ENCODE measurements at places on chromosomes 1 and 21.

DNA sequence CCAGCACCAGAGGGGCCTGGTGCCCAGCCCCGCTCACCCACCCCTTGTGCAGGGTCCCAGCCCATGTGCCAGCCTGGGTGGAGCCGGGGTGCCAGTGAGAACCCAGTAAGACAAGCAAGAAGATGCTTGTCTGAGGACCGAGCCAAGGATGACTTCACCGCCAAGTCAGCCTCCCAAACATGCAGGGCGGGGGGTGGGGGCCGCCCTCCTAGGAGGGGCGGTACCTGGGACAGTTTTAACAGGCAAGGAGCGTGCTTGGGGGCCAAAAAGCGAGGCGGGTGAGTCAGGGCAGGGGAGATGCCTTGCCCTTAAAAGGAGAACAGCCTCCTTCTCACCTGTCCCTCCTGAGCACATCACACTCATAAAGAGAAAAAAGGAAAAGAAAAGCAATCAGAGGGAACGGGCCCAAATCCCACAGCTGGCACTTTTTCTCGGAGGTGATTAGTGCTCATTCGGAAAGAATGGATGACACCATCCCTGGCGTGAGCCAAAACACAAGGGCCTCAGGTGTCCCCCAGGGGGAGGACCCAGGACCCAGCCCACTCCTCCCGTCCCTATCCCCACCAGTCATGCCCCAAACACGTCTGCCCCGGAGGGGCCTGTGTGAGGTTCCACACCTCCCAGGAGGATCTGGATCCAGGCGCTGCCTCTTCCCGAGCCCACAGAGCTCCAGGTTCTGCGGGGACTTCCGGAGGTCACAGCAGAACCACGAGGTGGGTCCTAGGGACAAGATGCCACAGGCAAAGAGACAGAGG lies 77.6 kb upstream of the IFFO2 start:
- DNase-seq: no peak

GRCh38 chr21:24658026-24658425 lies 949.3 kb downstream of the MRPL39 start:
- no peak for DNase-seq

GRCh38 chr1:77406661-77407060 lies 124.8 kb downstream of the AK5 start:
- DNase-seq: no peak

DNA sequence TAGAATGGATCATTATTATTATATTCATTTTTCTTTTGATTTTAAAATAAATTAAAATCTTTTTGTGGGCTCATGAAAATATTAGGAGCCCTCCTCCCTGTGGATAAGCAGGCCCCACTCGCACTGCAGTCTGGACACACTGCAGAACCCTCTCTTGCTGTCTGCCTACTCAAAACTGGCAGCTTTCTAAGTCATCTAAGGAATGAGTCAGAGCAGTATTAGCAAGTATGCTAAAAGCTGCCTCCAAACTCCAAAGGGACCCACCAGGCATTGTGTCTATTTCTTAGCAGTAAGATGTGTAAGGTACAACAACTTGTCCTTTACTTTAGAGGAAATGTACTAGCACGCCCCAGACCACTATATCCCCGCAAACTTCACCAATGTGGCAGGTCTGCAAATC lies 108.8 kb downstream of the SYF2 start:
- DNase-seq: peak; percentile 16

- no peak for DNase-seq
These were observed 13.6 kb upstream of the LAMTOR5 start for GRCh38 chr1:110420874-110421793.

- DNase-seq: peak; percentile 21
These were observed 16.0 kb downstream of the YARS1 start for GRCh38 chr1:32801096-32801715.

DNA sequence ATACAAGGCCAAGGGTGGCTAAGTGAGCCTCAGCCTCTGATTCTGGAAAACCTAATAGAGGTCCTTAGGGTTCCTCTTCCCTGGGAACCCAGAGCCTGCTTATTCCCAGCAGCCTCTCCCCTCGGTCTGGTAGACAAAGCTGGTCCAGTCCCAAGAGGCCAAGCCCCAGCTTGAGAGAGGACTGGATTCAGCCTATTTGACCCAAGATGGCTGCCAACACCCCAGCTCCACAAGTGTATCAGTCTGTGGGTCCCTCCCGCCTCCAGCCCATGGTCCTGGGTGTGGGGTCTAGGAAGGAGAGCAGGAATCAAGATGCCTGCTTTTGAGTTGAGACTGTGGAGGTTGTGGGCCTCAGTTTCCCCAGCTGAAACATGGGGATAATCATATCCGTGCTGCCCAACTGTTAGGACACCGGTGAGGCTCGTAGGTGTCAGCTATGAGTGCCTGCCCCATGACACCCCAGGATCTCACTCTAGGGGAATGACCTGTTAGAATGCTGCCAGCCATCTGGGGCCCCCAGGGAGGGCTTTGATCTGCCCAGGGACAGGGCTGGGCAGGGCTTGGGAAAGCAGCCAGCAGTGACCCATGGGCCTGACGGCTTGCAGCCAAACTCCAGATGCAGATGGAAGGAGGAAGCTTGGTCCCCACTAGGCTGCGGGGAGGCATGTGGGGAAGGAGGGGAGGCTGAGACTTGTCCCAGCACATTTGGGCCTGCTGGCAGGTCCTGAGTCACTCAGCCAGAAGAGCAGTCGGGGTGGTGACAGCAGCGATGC lies 45.4 kb downstream of the NUAK2 start:
- DNase-seq: no peak

- no peak for DNase-seq
These were observed 132.9 kb upstream of the EDN2 start for GRCh38 chr1:41617336-41617735.

- DNase-seq: no peak
These were observed 54.5 kb upstream of the RAP1A start for GRCh38 chr1:111565079-111565478.

- DNase-seq: no peak
These were observed 99.3 kb upstream of the RALGPS2 start for GRCh38 chr1:178625695-178626094.

DNA sequence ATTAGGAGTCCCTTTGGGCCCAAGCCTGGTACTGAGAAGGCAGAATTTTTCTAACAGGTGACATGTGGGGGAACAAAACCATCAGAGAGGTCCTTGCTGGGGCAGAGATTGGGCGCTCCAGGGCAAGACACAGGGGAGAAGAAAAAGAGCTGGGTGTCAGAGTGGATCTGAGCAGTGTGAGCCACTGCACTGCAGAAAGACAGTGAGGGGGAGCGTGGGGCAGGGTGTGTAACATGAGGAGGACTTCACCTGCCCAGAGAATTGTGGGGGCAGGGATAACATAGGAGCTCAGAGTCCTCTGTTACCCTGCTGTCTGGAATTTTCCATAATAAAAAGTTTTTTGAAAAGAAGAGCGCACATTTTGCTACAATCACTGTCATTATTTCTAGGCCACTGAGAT lies 25.5 kb upstream of the CSF3R start:
- no peak for DNase-seq

DNA sequence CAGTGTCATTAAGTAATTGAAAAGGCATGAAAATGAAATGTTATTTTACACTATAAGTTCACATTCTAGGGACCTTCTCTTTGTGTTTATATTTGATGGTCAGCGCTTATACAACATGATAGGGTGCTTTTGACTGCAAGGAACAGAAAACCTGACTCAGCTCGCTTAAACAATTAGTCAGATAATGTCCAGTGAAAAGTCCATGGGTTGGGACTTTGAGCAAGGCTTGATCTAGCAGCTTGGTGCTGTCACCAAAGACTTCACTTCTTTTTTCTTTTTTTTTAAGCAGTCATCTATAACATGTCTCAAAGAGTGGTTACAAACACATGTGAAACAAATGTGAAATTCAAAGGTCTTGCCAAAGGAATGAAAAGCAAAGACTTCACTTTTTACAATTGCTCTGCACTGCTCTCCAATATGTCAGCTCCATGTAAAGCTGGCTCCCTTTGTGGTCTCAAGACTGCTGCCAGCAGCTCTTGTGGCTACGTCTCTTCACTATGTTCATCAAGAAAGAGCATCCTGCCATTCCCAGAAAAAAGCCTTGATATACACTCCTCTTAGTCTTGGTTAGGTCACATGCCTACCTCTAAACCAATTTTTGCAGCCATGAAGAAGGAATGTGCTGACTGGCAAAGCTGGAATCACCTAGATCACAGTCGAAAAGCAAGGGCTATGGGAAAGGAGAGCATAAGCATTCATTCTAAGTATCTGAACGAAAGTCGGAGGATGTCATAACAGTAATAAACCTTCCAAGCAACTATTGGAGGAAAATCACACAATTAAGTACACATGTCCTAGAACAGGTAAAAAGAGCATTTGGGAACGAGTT lies 15.2 kb downstream of the F3 start:
- DNase-seq: no peak

- no peak for DNase-seq
These were observed 489.3 kb upstream of the VAMP3 start for GRCh38 chr1:7281821-7282220.

DNA sequence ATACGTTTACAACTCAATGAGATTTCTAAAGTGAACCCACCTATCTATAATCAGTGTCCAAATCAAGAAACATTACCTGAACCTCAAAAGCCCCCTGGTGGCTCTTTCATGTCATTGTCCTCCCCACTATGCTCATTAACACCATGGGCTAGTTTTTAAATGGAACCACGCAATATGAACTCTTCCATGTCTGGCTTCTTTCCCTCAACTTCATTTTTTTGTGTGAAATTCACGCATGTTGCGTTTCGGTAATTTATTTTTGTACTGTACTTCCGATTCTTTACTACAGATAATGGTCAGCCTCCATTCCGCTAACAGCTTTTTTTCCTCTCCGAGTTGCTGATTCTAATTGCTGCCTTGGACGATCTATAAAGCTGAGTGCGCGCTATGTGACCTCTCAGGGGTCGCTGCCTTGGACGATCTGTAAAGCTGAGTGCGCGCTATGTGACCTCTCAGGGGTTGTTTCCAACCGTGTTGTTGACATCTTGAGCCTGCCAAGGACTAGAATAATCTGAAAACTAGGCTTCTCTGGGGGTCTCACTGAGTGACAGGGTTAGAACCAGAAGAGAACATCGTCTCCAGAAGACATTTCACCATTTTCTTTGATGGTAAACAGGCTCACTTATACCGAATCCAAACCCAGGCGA lies 1.1 kb upstream of the CACYBP start:
- peak; percentile 31 for DNase-seq

DNA sequence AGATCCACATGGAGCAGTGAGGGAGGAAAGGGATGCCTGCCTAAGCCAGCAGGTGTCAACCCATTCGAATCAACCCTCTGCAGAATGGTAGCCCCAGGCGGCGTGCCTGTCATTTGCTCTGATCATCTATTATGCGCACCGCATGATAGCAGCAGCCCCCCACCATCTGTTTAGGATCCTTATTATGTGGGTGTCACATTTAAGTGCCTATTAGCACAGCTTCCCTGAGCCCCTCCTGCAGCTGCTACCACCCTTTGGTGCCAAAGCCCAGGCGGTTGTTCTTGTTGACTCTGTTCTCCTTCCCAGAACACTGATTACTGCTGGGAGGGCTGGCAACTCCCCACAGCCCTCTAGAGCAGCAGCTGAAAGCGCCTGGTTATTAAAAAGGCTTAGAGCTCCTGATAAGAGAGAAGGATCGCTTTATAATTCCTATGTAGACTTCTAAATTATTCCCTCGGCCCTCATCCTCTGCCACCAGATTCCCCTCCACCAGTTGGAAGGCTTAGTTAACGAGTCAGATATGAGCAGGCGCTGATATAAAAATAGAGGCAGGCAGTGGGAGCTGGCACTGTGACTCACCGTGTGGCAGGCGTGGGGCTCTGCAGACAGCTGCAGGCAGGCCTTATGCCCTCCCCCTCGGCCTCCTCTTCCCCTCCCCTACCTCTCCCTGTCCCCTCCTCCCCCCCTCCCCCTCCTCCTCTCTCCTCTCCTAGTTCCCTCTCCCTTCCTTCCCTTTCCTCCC lies 23.0 kb downstream of the ACTA1 start:
- DNase-seq: peak; percentile 36

GRCh38 chr1:239555350-239555749 lies 169.0 kb downstream of the CHRM3 start:
- no peak for DNase-seq

- DNase-seq: no peak
These were observed 12.2 kb downstream of the ZNF697 start for GRCh38 chr1:119635811-119636390.

GRCh38 chr1:61093525-61094137 lies 11.3 kb downstream of the NFIA start:
- DNase-seq: no peak

- no peak for DNase-seq
These were observed 3.8 kb upstream of the TMEM222 start for GRCh38 chr1:27318136-27318535.

GRCh38 chr1:31793086-31793485 lies 22.7 kb downstream of the SPOCD1 start:
- no peak for DNase-seq

DNA sequence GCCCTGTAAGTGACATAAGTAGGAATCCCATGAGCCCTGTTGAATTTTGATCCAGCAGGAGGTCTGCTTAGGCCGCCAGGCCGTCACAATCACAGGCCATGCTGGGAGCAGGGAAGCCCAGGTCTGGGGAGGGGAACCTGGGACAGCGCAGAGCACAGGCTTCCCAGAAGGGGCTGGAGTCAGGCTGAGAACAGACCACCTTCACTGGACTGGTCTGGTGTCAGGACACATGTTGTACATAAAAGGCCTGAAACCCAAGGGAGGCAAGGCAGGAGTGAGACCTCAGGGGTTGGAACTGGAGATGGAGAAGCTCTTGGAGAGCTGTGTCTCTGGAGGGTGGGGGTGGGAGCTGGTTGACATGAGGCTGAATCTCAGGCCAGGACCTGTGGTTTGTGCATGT lies 63.3 kb upstream of the ARTN start:
- no peak for DNase-seq

DNA sequence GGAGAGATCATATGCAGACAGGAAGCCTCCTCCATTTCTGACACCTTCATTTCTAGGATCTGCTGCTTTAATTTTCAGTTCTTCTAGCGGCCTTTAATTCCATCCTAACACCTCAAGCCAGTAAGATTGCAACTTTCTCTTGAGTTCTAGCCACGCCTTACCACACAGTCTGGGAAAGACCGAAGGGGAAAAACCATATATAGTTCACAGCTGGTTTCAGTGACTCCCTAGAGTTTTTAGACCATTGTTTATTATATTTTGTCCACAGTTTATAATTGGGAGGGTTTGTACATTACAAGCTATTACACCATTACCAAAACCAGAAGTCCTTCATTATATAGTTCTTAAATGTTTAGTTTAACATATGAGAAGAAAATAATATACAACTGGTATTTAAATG lies 37.5 kb downstream of the DPH5 start:
- DNase-seq: no peak

- no peak for DNase-seq
These were observed 11.8 kb downstream of the PATJ start for GRCh38 chr1:61753998-61754508.

GRCh38 chr1:205480349-205480985 lies 24.0 kb upstream of the CDK18 start:
- DNase-seq: peak; percentile 59

DNA sequence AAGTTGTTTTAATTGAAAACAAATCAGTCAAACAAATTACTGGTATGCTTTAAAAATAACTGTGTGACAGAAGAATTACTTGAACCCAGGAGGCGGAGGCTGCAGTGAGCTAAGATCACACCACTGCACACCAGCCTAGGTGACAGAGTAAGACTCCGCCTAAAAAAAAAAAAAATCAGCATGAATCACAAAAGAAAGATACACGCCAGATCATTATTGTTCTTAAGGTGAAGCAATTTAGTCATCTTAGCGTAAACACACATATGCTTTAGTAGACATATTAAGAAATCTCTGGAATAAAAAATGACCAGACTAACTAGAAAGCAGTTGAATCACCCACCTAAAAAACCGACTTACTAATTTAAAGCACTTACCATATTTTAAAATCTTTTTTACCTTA lies 20.2 kb downstream of the RERE start:
- no peak for DNase-seq

- no peak for DNase-seq
These were observed 242.6 kb upstream of the C1orf105 start for GRCh38 chr1:172177849-172178248.
